ENCODE measurements at places on chromosomes 4 and X. TPM values are rescaled to one million over a fixed set of nuclear protein-coding genes. Genes with fewer than 3 reads are reported as not detected.

GRCh38 chr4:169367826-169368225, 97.1 kb upstream of the SH3RF1 start:
- no peak for DNase-seq

- DNase-seq: no peak
These were observed 29.9 kb downstream of the ELF2 start for GRCh38 chr4:139146926-139147629.

DNA sequence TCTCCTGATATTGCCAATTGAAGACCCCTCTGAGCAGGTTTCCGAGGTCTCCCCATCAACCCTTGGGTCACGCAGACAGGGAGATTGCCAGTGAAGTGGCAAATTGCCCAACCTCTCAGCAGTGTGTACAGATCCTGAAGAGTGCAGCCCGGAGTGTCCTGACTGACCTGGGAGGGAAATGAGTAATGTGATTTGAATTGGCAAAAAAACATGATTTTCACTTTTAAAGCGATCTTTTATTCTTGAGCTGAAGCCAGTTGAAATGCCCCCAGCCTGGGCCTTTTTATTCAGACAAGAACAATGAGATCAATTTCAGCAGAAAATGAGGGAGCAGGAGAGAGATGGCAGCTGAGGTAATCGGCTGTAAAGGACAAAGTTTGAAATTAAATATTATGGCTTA, 401.8 kb downstream of the RAPGEF2 start:
- no peak for DNase-seq

- no peak for DNase-seq
These were observed 72.6 kb upstream of the CD99 start for GRCh38 chrX:2618516-2618915.

GRCh38 chr4:117425636-117426035, 340.3 kb upstream of the TRAM1L1 start:
- no peak for DNase-seq

DNA sequence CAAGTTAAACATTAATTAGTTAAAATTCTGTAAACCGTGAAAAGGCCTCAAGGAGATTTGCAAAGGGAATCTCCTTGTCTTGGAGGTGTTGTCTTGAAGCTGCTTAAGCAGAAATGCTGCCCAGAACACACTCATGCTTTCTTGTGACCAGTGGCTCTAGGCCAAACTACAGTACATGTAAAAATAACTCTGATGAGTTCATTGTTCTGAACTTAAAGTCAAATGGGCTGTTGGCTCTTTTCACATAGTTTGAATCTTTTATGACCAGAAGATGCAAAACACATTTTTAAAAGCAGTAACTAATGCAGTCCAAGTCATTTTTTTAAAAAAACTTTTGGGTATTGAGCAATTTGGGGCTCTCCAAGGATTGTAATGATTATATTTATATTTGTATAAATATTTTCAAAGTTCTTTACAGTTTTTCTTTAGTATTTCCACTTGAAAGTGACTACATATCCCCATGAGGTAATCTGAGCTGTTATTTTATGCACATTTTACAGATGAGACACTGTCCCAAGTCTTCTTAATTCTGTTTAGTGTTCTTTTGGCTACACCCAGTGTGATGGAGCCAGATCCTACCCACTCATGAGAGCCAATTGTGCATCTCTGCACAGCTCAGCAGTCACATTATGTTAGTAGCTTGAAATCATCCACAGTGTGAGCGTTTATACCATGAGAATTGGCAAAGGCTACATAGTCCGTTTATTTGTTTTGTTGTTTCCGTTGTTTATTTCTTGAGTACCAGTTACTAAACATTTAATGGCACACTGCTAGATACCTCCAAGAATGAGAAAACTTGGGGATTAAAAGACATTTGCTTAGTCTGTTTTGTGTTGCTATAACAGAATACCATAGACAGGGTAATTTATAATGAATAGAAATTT, 112.8 kb upstream of the ATXN3L start:
- DNase-seq: peak; percentile 95

DNA sequence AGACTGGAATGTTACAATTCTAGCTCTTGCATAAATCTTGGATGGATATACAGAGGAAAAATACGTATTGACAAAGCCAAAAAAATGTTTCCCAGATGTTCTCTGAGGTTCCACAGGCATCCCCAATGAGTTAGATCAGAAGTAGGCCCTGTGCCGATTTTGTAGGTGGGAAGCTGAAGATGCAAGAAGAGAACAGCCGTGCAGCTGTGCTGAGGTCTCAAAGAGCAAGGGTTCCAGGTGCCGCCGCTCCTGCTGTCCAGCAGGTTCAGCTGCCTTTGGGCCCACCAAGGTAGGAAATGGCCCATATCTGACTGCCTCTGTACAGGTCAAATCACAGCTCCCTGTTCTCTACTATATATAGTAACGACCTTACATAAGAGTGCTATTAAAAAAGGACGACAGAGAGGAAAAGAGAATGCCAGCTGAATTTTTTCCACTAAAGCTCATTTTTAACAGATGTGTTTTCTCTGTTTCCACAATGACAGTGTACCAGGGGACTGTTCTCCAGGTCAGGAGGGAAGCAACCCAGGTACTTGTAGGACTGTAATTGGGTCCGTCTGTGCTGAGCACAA, 155.6 kb downstream of the CBR4 start:
- DNase-seq: peak; percentile 83

GRCh38 chrX:104565791-104566680, at the start of gene IL1RAPL2:
IL1RAPL2 (plus strand) TSS chrX:104566199.
- peak; percentile 17 for DNase-seq

DNA sequence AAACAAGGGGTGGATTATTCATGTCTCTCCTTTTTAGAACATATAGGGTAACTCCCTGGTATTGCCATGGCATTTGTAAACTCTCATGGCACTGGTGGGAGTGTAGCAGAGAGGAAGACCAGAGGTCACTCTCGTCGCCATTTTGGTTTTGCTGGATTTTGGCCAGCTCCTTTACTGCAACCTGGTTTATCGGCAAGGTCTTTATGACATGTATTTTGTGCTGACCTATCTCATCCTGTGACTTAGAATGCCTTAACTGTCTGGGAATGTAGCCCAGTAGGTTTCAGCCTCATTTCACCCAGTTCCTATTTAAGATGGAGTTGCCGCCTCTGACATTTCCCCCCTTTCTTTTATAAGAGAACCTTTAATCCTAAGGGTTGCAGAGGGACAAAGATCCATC, 45.8 kb downstream of the MGST2 start:
- no peak for DNase-seq

DNA sequence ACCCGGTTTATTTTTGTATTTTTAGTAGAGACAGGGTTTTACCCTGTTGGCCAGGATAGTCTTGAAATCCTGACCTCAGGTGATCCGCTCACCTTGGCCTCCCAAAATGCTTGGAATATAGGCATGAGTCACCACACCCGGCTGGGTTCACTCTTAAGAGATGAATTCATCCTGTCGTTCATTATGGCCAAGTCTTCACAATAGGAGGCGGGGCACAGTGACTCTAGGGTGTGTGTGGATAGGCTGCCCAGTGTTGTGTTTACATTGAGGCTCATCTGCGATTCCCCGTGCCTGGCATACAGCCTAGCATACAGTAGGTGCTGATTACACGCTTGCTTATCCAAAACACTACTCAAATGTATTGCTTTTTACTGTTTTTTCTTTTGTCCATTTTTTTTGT, 41.3 kb upstream of the IGFBP7 start:
- no peak for DNase-seq

DNA sequence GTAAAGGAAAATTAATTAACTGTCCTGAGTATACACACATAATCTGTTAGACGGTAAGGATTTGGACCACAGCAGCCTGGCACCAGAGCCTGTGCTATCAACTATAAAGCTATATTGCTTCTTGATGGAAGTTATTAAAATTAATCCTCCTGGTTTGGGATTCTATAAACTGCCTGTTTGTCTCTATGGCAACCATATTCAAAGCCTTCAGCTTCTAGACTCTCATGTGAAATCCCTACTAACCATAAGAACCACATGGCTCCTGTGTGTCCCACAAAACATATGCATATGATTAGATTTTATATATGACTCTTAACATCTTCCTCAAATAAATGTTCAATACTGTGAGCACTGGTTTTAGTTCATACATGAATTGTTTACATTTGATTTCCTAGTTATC, 380.8 kb downstream of the ANKRD50 start:
- DNase-seq: no peak

GRCh38 chr4:25870081-25870480, 7.3 kb upstream of the SEL1L3 start:
- no peak for DNase-seq

DNA sequence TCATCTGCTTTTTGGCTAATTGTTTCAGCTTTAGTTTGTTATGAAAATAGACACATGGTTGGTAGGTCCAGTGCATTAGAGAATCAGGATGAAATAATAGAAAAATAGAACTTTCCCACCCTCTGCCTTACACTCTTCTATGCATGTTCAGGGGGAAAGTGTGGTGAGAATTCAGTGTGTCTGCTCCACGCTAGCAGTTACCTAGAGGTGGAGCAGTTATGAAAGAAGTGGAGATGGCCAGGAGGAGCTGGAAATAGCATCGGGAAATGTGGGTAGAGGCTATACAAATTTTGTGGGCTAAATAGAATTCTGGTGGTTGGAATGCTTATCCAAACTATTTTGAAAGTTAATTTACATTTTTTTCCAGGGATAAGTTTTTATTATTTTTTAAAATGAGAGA, 91.4 kb upstream of the MAD2L1 start:
- no peak for DNase-seq

DNA sequence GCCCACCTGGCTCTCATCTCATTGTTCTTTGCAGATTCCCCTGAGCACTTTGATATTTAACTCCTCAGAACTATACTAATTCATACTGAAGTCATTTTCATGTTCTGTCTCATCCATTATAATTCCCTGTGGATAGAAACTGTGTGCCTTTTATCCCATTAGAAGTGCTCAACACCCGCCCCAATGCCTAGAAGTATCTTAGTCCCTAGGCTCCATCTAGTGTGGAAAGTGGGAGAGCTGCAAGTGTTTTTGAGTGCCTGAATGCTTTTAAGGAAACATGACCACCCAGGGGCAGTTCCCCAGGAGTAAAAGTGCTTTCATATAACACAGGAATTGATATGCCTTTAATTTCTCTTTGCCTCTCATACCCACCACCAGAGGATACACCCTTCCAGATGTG, 117.0 kb downstream of the CHRDL1 start:
- no peak for DNase-seq

- no peak for DNase-seq
These were observed 192.0 kb upstream of the LNX1 start for GRCh38 chr4:53783208-53783859.

DNA sequence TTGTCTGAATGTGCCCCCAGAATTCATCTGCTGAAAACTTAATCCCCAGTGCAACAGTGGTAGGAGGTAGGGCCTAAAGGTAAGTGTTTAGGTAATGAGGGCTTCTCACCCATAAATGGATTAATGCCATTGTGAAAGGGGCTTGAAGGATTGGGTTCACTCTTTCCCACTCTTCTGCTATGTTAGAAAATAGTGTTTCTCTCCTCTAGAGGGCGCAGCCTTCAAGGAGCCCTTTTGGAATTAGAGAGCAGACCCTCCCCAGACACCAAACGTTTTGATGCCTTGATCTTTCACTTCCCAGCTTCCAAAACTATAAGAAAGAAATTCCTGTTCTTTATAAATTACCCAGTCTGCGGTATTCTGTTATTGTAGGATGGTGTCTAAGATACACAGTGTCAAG, 706.4 kb downstream of the SMARCA1 start:
- DNase-seq: no peak

GRCh38 chr4:138707746-138708677, 307.6 kb upstream of the NOCT start:
- peak; percentile 12 for DNase-seq

GRCh38 chrX:78377186-78377585, 49.8 kb upstream of the CYSLTR1 start:
- DNase-seq: no peak

DNA sequence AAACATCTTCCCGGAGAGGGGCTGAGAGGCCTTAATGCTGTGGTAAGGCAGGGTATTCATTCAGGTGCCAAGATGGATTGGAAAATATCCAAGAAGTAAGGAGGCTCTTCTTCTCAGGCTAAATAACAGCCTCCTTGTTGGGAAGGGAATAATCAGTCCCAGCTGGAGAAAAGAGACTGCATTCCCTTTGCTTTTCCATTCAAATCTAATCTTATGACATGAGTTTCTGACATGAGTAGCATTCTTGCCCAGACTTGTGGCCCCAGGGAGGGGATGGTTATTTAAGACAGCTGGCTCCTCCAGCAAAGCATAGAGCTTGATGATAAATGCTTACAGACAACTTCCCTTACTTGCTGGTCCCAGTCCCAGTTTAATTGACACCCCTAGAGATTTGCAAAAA, 98.3 kb downstream of the DCLK2 start:
- DNase-seq: peak; percentile 36

DNA sequence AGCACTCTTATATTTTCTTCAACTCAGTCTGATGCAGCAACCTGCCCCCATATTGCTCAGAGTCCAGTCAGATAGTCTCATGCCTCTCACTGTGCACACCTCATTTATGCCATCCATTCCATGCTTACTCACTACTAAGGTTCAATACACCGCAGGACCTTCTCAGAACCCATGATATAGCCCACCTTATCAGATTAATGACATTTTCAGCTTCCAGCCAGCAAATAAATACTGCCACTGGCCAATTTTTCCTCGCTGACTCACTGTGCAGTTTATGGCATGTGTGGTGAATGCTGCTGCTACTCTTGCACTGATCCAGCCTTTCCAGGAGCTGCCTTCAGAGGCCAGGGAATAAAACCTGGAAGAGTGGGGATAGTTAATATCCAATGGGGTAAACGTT, 380.6 kb upstream of the SPOCK3 start:
- no peak for DNase-seq

DNA sequence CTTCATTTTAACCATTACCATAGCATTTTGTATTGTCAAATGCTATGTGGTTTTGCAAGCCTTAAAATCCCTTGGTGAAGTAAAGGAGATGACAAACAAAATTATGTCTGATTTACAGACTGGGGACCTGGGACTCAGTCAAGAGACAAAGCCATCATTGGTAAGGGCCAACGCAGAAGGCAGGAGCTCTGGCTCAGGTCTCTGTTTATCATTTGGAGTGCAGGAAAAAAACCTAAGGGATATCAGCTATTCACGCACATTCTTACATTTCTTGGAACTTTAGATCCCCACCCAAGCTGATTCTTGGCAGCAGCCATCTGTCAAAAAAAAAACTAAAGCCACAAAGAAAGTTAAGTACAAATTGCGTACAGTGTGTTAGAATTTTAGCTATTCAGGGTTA, 731.9 kb downstream of the STPG2 start:
- no peak for DNase-seq

GRCh38 chr4:38532908-38533499, 131.0 kb upstream of the KLF3 start:
- DNase-seq: no peak

Gene PNCK
- total RNA-seq: 0.32 TPM

Gene STARD8
- 0.97 TPM for total RNA-seq

Gene HERC6
- total RNA-seq: 8.7 TPM

Gene PCDH19
- 0.32 TPM for total RNA-seq

Gene KIF4A
- total RNA-seq: 8.1 TPM

Gene PRRG3
- total RNA-seq: not detected

Gene ZXDB
- 10.4 TPM for total RNA-seq

Gene PPP2R2C
- not detected for total RNA-seq

Gene ARHGAP4
- 5.2 TPM for total RNA-seq

Gene TMPRSS11A
- not detected for total RNA-seq

Gene CHST7
- 10.0 TPM for total RNA-seq

Gene HMX1
- not detected for total RNA-seq

Gene TCEAL6
- total RNA-seq: not detected

Gene TRPC5OS
- not detected for total RNA-seq
